ENCODE measurements at places on chromosomes 13 and 19.

DNA sequence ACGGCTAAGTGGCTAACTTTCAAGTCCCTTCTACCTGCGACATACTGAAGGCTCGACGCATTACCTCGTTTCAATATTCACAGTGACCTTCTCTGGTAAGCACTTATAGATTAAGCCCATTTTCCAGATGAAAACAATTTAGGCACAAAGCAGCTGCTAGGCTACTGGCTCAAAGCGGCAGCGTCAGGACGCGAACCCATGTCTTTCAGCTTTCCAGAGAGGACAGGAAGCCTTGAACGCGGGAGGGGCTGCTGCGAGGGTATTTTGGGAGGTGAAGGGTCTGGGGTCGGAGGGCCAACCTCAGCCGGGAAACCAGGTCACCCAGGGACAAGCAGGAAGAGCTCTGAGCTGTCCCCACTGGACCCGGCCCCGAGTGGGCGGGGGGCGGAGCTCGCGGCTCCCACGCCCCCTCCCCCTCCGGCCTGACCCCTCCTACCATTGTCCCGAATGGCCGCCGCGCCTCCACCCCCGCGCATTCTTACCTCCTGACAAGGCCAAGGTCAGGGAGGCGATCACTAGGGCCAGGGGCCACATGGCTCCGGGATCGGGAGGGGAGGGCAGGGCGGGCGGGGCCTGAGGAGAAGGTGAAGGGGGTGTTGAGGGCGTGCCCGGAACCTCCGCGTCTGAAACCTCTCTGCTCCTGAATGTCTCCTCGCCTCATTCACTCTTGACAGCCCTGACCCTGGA is at the start of gene KLK13:
KLK13 (minus strand) TSS at position 559 of the 687 bp plus-strand sequence; CDS start at position 534, 25 bp downstream.
- DNase-seq: peak; percentile 63

GRCh38 chr13:114319441-114319913 is 5.2 kb downstream of the CHAMP1 start:
- DNase-seq: no peak

DNA sequence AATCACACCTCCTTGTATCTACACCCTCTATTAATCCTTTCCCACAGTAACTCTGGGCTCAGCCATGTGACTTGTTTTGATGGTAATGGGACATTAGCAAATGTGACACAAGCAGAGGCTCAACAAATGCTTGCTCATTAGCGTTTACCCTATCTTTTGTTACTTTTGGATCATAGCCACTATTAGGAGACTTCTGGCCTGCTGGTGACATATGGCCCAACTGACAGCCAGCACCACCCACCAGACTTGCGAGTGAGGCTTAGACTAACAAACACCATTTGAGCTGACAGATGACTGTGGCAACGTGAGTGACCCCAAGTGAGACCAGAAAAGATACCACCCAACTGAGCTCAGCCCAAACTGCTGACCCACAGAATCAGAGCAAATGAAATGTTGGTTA is 154.1 kb downstream of the OLFM4 start:
- no peak for DNase-seq

DNA sequence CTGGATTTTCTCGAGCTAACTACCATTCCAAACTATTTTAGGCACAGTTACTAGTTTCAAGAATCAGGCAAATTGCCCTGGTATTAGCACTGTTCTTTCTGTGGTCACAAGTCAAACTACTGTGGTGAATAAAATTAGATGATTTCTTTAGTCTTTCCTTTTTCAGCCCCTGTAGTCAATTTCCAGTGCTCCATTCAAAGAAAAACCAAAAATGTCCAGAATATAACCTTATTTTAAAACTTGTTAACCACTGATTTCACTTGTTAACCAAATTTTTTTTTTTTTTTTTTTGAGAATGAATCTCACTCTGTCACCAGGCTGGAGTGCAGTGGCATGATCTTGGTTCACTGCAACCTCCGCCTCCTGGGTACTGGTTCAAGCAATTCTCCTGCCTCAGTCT is 50.6 kb upstream of the USPL1 start:
- DNase-seq: no peak
